ENCODE measurements at places on chromosomes 7 and 10. TPM values are rescaled to one million over a fixed set of nuclear protein-coding genes. Genes with fewer than 3 reads are reported as not detected.

MXI1 gene
- total RNA-seq: 55.3 TPM

TMEM213 gene
- not detected for total RNA-seq

STEAP2 gene
- total RNA-seq: 24.2 TPM

KCNIP2 gene
- 8.9 TPM for total RNA-seq

DNA sequence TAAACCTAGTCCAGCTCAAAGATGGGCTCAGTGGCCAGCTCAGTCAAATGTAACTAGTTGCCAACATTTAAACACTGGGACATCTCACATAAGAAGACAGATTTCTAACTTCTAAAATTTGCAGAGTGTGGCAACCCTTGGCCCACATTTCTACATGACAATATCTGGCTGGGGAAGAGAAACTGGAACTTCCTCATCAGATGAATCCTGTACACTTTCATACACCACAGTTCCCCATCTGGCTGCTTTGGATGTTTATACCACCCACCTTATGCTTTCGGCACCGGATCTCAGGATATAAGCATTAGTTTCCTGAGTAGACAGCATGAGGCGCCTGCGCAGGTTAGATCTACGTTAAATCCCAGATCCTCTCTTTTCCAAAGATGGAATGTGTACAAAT lies 199.3 kb downstream of the PRKG1 start:
- H3K4me3 ChIP-seq: no peak overlapping the region
- no peak overlapping the region for H3K27ac ChIP-seq
- no peaks in the 10 kb centered on the region for H3K4me1 ChIP-seq
- no peaks in the 10 kb centered on the region for H3K27me3 ChIP-seq
- no peaks in the 10 kb centered on the region for H3K36me3 ChIP-seq

GRCh38 chr7:50791363-50791937 lies 8.8 kb upstream of the GRB10 start:
- no peaks in the 10 kb centered on the region for H3K27me3 ChIP-seq
- no peak overlapping the region for H3K27ac ChIP-seq
- H3K36me3 ChIP-seq: no peaks in the 10 kb centered on the region
- peak overlapping the region; percentile 50 for H3K4me3 ChIP-seq
- H3K4me1 ChIP-seq: peaks cover 6% of the 10 kb centered on the region
- DNase-seq: no peak
